ENCODE measurements at places on chromosomes 4 and X. TPM values are rescaled to one million over a fixed set of nuclear protein-coding genes. Genes with fewer than 3 reads are reported as not detected.

- no peak overlapping the region for H3K4me3 ChIP-seq
- H3K4me1 ChIP-seq: no peaks in the 10 kb centered on the region
- H3K36me3 ChIP-seq: no peaks in the 10 kb centered on the region
- no peak overlapping the region for H3K27ac ChIP-seq
- DNase-seq: no peak
Observed at GRCh38 chr4:100982345-100982744, 365.0 kb downstream of the PPP3CA start.

GRCh38 chr4:160836431-160836830, 1327.4 kb downstream of the FSTL5 start:
- no peaks in the 10 kb centered on the region for H3K4me1 ChIP-seq
- H3K36me3 ChIP-seq: no peaks in the 10 kb centered on the region
- H3K4me3 ChIP-seq: no peak overlapping the region
- H3K27me3 ChIP-seq: no peaks in the 10 kb centered on the region
- DNase-seq: no peak
- H3K27ac ChIP-seq: no peak overlapping the region

- no peaks in the 10 kb centered on the region for H3K36me3 ChIP-seq
- H3K27me3 ChIP-seq: no peaks in the 10 kb centered on the region
- no peak for DNase-seq
- H3K4me1 ChIP-seq: no peaks in the 10 kb centered on the region
- H3K27ac ChIP-seq: no peak overlapping the region
Observed at GRCh38 chr4:81965454-81965853, 408.3 kb downstream of the HNRNPD start.

The PIM2 gene
- total RNA-seq: 269 TPM

- H3K4me1 ChIP-seq: no peaks in the 10 kb centered on the region
- DNase-seq: no peak
- H3K27ac ChIP-seq: no peak overlapping the region
- no peak overlapping the region for H3K4me3 ChIP-seq
Observed at GRCh38 chr4:176153124-176153523, 42.3 kb downstream of the SPATA4 start.

DNA sequence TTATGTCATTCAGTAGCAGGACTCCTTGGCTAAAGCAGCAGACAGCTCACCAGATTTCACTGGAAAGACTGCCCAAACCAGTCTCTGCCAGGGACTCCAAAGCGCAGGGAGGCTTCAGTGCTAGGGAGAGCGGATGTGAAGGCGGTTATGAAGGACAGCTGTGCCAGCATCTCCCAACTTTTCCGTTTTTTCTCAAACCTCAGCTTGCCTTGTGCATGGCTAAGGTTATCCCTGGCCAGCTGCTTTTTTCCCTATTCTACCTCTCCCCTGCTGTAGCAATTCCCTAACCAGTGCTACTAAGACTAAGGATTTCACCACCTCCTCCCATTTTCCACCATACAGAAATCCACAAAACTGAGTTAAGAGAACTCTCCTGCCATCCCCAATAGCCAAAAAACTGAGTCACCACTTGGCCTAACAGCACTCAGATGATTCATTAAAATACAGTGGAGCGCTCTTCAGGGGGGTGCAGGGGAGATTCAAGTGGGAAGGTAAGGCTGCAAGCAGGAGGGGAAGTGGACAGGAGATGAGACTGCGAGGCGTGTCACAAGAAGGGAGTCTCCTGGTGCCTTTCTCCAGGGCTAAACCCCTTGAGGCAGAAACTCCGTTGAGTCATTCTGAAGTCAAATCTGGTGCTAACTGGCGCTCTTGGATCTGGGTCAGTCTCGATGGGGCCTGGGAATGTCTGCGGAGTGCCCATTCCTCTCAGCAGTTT, 90.7 kb downstream of the PALLD start:
- H3K27me3 ChIP-seq: no peaks in the 10 kb centered on the region
- no peak overlapping the region for H3K4me3 ChIP-seq
- no peak for DNase-seq
- no peaks in the 10 kb centered on the region for H3K4me1 ChIP-seq
- H3K36me3 ChIP-seq: no peaks in the 10 kb centered on the region

The WDR19 gene
- 16.5 TPM for total RNA-seq

DNA sequence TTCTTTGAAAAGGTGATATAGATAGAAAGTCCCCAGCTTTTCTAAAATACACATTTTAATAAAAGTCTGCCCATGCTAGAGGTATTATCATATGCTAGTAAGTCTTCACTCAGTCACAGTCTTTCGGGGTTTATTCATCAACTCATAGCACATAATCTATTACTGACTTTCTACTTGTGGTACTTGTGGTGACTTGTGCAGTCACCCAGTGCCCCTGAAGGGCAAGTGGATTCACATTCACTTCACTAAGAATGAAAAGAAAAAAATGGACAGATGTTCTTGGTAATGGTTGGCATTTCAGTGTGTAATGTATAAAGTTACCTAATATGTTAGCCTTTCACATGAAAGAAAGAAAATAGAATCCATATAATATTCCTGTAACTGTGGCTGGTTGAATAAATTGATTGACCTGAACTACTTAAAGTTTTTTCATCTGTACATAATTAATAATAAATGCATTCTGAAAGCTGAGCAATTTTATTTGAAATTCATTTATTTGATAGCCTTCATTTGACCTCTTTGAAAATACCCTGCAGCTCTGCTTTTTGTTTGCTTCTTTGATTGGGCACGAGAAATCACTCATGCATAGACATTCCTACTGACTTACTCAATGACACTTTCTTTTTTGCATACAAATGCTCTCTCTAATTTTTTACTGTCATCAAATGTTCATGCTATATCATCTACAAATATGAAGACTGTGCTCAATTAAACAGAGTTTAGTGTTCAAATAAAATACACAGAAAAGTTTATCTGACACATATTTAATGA, 39.5 kb upstream of the ZNF330 start:
- no peaks in the 10 kb centered on the region for H3K27me3 ChIP-seq
- H3K36me3 ChIP-seq: no peaks in the 10 kb centered on the region
- no peaks in the 10 kb centered on the region for H3K4me1 ChIP-seq
- H3K27ac ChIP-seq: no peak overlapping the region
- DNase-seq: no peak

The MAOA gene
- total RNA-seq: 19.1 TPM

The FAT4 gene
- total RNA-seq: 0.04 TPM

GRCh38 chr4:89312066-89312465, 4.5 kb upstream of the GPRIN3 start:
- H3K27ac ChIP-seq: no peak overlapping the region
- H3K36me3 ChIP-seq: no peaks in the 10 kb centered on the region
- no peaks in the 10 kb centered on the region for H3K27me3 ChIP-seq
- no peak for DNase-seq
- peaks cover 18% of the 10 kb centered on the region for H3K4me1 ChIP-seq

DNA sequence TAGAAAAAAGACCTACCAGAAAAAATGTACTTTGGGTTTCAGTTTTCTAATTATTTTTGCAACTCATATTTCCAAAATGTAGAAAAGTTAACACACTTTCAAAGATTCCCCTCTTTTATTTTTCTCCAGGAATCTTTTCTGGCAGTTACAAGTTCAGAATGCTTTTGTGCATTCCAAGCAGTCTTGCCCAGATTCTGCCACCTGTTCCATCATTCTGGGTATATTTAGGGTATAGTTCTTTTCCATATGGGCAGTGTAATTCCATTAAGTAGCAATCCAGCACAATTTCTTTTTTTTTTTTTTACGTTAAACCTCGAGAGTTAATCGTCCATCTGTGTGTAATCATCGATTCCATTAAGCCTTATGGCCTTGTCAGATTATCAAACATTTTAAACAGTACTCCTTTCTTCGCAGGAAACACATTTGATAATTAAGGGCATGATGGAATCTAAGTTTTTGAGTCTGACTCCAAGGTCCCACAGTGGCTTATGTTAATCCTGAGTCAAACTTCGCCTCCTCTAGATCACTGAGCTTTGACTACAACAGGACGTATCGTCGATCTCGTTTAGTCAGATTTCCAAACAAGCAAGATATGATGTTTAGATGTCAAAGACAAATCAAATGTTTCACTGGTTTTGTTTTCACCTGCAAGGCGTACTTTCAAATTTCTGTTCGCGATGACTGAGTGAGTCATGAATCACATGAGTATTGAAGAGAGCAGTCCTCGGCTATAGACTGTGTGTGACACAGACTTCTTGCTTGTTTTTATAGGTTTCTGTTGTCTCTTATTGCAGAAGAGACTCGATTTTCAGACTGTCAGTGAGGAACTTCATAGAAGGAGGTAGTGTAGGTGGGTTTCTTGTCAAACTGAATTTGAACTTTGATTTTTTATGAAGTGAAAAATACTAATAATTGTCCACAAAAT, 118.9 kb upstream of the GK2 start:
- no peaks in the 10 kb centered on the region for H3K27me3 ChIP-seq
- no peaks in the 10 kb centered on the region for H3K36me3 ChIP-seq

GRCh38 chr4:11901089-11901488, 472.4 kb upstream of the HS3ST1 start:
- no peaks in the 10 kb centered on the region for H3K27me3 ChIP-seq
- no peak for DNase-seq
- H3K27ac ChIP-seq: no peak overlapping the region
- no peaks in the 10 kb centered on the region for H3K36me3 ChIP-seq

DNA sequence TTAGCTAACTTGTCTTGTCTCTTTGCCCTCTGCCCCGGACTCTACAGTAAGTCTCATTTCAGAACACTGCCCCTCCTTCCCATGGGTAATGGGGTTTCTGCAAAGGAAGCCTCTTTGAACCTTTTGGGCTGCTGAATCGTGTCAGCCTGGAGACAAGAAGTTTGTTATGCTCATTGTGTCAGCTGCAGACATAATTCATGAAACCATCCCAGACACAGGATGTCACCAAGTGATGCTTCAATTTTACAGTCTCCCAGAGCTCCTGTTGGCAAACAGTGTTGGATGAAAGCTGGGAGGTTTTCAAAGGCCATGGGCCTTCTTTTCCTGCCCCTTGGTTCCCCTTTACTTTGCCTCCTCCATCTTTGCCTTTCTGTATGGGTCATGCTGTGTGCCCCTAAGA, 223.1 kb upstream of the TAPT1 start:
- H3K27me3 ChIP-seq: no peaks in the 10 kb centered on the region
- H3K4me1 ChIP-seq: no peaks in the 10 kb centered on the region
- DNase-seq: no peak
- H3K27ac ChIP-seq: no peak overlapping the region
- no peak overlapping the region for H3K4me3 ChIP-seq

DNA sequence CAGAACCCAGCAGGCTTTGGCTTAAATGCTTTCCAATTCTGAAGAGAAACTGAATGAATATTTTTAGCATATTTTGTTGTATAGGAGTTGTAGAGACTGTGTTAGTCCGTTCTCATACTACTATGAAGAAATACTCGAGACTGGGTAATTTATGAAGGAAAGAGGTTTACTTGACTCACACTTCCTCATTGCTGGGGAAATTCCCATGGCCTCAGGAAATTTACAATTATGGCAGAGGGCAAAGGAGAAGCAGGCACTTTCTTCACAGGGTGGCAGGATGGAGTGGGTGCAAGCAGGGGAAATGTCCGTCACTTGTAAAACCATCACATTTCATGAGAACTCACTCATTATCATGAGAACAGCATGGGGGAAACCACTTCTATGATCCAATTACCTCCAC, 291.7 kb downstream of the PACRGL start:
- no peak overlapping the region for H3K4me3 ChIP-seq
- no peak for DNase-seq
- no peaks in the 10 kb centered on the region for H3K27me3 ChIP-seq

GRCh38 chrX:17878028-17878670, 17.1 kb upstream of the RAI2 start:
- DNase-seq: no peak
- no peak overlapping the region for H3K27ac ChIP-seq
- H3K27me3 ChIP-seq: no peaks in the 10 kb centered on the region
- H3K4me1 ChIP-seq: no peaks in the 10 kb centered on the region

- H3K4me3 ChIP-seq: no peak overlapping the region
- H3K4me1 ChIP-seq: no peaks in the 10 kb centered on the region
- no peak overlapping the region for H3K27ac ChIP-seq
- no peak for DNase-seq
- H3K36me3 ChIP-seq: no peaks in the 10 kb centered on the region
Observed at GRCh38 chr4:8312976-8313375, 43.4 kb downstream of the HTRA3 start.

DNA sequence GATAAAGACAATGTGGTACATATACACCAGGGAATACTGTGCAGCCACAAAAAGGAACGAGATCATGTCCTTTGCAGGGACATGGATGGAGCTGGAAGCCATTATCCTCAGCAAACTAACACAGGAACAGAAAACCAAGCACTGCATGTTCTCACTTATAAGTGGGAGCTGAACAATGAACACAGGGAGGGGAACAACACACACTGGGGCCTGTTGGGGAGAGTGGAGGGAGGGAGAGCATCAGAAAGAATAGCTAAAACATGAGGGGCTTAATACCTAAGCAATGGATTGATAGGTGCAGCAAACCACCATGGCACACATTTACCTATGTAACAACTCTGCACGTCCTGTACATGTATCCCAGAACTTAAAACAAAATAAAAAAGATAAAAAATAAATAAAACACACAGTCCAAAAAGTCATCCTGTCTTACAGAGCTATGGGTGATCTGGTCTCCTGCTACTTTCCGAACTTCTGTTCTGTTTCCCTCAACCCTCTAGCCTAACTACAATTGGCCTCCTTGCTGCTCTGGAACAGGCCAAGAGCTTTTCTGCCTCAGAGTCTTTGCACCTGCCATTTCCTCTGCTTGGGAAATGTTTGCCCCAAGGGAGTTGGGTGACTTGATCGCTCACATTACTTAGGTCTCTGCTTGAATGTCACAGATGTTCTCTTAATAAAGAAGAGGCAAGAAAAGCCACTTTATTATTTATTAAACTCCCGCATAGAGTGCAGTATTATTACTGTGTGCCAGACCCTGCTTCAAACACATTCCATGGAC, 1.1 kb upstream of the CD38 start:
- no peaks in the 10 kb centered on the region for H3K27me3 ChIP-seq
- peaks cover 44% of the 10 kb centered on the region for H3K4me1 ChIP-seq
- DNase-seq: no peak
- H3K27ac ChIP-seq: no peak overlapping the region
- H3K36me3 ChIP-seq: no peaks in the 10 kb centered on the region

GRCh38 chr4:24488399-24489164, 95.8 kb downstream of the DHX15 start:
- H3K4me1 ChIP-seq: no peaks in the 10 kb centered on the region
- H3K4me3 ChIP-seq: no peak overlapping the region
- H3K27ac ChIP-seq: no peak overlapping the region
- no peak for DNase-seq
- peaks cover 4% of the 10 kb centered on the region for H3K27me3 ChIP-seq

- H3K4me1 ChIP-seq: no peaks in the 10 kb centered on the region
- H3K36me3 ChIP-seq: no peaks in the 10 kb centered on the region
- no peak overlapping the region for H3K27ac ChIP-seq
- DNase-seq: no peak
- no peaks in the 10 kb centered on the region for H3K27me3 ChIP-seq
Observed at GRCh38 chr4:176760471-176760870, 32.3 kb downstream of the VEGFC start.

GRCh38 chr4:103567591-103567990, 152.2 kb downstream of the TACR3 start:
- H3K27me3 ChIP-seq: no peaks in the 10 kb centered on the region
- H3K27ac ChIP-seq: no peak overlapping the region
- H3K4me3 ChIP-seq: no peak overlapping the region
- H3K36me3 ChIP-seq: no peaks in the 10 kb centered on the region
- DNase-seq: no peak
- no peaks in the 10 kb centered on the region for H3K4me1 ChIP-seq

- no peaks in the 10 kb centered on the region for H3K36me3 ChIP-seq
- no peak overlapping the region for H3K4me3 ChIP-seq
- no peak for DNase-seq
- no peak overlapping the region for H3K27ac ChIP-seq
- H3K4me1 ChIP-seq: no peaks in the 10 kb centered on the region
- H3K27me3 ChIP-seq: no peaks in the 10 kb centered on the region
Observed at GRCh38 chrX:95056901-95057300, 1382.9 kb downstream of the FAM133A start.

Data from CD8-positive, alpha-beta memory T cell (primary cell).